Astrocyte (in vitro differentiated cells and primary cell): ENCODE measurements at places on chromosomes 2 and 18.

DNA sequence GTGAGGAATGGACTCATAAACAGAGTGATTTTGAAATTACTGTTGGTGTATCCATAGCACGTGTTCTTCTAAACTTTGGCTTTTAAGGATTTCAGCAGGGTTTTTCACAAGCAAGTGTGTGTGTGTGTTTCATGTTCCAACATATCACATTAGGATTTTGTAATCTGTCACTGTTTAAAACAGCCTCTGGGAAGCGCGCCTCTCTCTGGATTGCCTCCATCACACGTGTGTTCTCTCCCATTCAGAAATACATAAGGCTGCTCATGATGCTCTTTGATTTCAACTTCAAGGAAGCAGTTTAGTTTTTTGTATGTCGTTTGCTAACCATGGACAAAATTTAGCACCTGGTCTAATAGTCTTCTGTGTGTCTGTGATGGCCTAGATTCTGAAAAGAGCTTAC lies 370.4 kb downstream of the MTX2 start:
- DNase-seq, result no peak

DNA sequence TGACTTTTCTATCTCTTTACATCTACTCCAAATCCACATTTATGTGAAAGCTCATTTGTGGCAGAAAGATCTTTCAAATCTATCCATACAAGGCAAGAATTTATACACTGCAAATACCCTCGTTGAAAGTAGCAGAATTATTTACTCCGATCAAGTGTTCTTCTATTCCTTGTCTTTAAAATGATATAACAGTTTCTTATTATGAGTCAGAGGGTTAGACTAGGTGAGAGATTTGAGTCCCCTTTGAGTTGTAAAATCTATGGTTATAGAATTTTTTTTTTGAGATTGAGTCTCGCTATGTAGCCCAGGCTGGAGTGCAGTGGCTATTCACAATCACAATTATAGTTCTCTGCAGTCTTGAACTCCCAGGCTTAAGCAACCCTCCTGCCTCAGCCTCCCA lies 5.6 kb upstream of the GREB1 start:
- DNase-seq, result no peak

DNA sequence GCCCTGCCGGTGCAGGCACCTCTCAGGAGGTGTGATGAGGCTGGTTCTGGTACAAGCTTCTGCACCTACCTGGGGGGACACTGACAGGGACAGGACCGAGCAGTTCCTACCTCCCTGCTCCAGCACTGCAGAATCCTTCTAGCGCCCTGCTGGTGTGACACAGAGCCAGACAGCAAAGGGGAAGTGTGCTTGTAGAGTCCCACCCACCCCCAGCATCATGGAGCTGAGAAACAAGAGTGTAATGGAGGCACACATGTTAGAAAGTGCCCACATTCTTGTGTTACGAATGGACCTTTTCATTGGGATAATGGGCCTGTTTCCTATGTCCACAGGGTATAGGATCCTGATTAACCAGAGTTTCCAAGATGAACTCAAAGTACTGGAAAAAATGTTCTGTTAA lies 38.3 kb downstream of the OXER1 start:
- no peak for DNase-seq

GRCh38 chr2:191451116-191451515 lies 205.9 kb downstream of the MYO1B start:
- no peak for DNase-seq
